RPMI7951 (cell line): ENCODE measurements at places on chromosomes 6 and 20.

DNA sequence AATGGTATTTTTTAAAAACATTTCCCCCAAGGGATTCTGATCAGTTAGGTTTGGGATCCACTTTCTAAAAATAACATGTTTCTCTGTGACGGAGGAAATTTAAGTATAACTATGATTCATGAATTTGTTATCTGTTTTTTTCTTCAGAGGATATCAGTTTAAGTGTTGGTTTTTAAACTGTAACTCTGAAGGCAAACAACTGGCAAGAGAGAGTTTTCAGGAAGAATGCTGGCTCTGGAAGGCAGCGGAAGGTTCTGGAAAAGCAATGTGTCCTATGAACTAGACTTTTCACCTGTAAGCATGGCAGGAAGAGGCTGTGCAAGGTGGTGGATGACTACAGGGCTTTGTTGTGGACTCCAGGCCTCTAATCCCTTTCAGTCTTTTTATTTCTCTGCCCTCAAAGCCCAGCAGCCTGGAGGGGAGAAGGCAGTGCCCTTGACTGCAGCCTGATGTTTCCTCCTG is 153.1 kb downstream of the GMPR start:
- peak; percentile 35 for DNase-seq

DNA sequence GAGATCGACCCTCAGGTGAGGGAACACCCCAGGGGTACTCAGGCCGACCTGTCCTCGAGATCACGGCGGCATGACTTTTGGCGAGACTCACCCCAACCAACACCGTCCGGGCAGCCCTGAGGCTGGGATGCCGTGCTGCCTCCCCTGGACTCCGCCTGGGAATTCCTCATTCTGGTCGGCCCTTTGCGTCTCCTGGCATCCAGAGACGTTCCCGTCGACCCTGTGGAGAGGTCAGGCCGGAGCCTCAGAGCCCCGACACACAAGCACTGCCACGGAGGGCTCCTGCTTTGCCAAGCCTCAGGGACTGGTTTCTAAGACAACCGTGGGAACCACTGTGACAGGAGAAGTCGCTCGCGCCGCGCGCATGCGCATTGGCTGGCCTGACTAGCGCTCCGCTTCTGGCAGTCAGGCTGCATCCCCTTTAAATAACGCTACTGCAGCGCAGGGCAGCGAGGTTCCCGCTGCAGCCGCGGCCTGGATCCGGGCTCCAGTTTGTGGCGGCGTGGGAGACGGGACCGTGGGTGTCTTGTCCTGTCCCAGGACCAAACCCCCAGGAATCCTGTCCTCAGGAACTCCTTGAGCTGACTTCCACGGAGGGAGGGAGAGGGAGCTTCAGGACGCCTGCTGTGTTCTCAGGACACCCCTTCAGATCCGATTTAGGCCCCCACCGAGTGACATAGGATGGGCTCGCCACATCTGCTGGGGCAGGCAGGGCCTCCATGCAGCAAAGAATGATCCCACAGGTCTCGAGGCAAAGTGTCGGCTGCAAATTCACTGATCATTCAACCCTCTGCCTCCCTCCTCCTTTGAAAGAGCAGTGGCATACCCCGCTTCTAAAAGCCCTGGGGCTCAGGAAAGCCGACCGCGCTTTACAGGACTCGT is 163.2 kb upstream of the ZNF337 start:
- DNase-seq, result peak; percentile 84

DNA sequence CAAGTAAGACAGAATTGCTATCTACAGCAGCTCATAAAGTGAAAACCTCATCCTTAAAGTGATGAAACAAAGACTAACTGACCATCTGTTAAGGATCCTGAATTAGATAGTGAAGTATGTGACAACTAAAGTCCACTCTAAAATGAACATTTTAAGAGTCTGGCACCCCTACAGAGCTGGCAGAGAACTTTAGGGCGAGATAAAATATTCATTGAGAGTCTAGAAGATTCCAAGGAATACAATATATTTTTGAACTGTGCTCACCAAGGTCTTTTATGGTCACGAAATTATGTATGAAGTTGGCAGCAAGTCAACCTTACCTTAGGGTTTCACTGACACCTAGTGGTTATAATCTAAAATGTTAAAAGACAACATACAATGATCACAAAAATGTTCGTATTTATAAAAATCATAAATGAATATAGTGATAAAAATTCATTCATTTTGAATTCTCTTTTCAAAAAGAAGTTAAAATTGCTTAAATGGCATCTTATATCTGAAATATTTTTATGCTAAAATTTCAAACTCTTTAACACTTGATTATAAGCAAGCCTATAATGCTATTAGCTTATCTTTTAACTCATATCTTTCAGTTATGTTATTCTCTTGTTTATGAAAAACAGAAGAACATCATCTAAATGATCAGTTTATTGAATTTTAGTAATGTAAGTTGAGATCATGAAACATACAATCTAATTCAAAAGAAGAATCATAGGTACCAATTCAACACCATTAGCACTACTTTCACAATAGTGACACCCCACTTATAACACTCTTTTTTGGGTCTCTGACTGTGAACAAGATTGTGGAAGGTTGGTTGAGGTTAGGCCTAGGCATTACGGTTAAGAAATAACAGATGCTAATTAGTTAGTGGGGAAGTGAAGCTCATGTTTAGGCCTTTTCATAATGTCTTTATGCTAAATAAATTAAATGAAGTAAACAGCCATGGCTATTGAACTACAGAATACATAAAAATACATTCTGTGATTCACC is 27.5 kb downstream of the RSPH3 start:
- DNase-seq, result peak; percentile 53

GRCh38 chr6:14194976-14195375 is 77.4 kb downstream of the CD83 start:
- no peak for DNase-seq

DNA sequence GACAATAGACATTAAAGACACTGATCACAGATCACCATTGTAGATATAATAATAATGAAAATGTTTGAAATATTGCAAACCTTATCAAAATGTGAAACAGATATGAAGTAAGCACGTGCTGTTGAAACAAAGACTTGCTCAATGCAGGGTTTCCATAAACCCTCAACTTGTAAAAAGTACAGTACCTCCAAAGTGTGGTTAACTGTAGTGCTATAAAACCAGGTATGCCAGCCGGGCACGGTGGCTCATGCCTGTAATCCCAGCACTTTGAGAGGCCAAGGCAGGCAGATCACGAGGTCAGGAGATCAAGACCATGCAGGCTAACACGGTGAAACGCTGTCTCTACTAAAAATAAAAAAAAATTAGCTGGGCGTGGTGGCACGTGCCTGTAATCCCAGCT is 96.6 kb downstream of the ZFAND3 start:
- DNase-seq, result no peak

GRCh38 chr6:26105109-26105730 is 18.0 kb downstream of the HFE start:
- DNase-seq, result no peak

DNA sequence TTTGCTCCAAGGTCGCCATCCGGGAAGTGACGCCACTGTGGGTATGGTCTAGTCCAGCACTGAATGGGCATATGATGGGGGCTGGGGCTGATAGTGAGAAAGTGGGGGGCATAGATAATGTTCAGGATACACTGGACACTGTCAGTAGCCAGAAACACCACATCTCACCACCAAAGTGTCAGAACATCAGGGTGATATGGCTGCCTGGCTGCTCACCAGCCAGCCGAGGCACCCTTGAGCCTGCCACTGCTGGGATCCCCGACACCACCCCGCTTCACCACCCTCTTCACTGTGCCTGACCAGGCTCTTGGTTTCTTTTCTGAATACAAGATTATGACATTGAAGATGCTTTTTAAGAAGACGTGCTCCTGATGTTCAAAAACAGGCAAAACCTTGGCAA is 46.9 kb downstream of the SIRPA start:
- DNase-seq, result no peak
